ENCODE measurements at places on chromosomes 7 and 10.

DNA sequence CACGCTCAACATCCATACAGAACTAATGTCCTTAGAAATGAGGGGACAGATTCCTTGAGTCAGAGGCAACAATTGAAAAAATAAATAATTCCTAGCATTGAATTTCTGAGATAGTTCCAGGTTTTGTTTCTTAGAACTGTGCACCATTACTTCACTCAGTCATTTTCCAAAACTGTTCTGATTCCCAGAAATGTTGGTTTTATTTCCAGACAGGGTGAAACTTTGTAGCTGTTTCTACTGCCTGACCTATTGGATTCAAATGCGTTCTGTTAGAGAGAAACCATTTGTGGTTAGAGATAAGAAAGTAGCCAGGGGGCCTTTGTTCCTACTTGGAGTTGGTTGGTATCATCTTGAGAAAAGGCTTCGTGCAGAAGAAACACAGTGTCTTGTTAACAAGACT lies 8.1 kb upstream of the DEPP1 start:
- DNase-seq, result no peak

- no peak for DNase-seq
These were observed 7.8 kb downstream of the EBF3 start for GRCh38 chr10:129956286-129956670.

DNA sequence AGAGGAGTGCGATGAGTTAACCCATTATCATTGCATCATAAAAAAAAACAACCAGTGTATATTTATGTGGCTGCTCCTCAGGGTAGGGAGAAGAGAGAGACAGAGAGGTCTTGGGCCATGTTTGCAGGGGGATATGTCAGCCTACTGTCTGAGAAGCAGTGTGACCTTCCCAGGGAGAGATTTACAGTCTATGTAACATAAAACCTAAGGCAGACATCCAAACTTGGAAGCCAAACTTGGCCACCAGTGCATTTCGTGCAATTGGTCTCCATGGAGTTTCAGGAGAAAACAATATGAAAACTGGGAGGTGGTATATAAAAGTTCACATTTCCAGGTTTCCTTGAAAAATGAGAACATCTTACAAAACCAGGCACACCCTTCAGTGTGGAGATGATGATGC lies 85.9 kb upstream of the CXCL12 start:
- DNase-seq, result no peak

DNA sequence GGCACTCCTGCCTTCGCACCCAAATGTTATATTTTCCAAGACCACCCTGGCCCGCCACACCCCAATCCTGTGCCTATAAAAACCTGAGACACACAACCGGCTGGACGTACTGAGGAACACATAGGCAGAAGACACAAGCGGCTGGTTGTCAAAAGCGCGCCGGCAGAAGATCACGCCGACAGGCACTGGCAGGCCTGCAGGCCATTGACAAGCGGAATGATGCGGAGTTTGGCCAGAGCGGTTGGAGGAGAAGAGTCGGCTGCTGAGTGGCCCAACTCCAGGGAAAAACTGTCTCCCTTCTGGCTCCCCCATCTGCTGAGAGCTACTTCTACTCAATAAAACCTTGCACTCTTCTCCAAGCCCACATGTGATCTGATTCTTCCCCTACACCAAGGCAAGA lies 39.7 kb upstream of the SAMD8 start:
- DNase-seq, result no peak

DNA sequence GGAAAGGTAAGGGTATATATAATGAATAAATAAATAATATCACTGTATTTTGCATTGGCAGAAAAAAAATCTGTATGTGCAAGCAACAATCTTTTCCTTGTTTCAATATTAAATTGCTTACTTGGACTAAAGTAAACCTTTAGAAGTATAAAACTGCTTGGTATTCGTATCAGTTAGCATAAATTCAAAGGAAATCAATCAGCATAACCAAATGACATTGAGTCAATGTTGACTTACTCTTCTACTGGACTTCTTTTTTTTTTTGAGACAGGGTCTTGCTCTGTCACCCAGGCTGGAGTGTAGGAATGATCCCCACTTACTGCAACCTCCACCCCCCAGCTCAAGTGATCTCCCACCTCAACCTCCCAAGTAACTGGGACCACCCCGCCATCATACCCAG lies 42.3 kb upstream of the KMT2C start:
- no peak for DNase-seq

GRCh38 chr10:70763567-70763966 lies 21.6 kb downstream of the TBATA start:
- no peak for DNase-seq

DNA sequence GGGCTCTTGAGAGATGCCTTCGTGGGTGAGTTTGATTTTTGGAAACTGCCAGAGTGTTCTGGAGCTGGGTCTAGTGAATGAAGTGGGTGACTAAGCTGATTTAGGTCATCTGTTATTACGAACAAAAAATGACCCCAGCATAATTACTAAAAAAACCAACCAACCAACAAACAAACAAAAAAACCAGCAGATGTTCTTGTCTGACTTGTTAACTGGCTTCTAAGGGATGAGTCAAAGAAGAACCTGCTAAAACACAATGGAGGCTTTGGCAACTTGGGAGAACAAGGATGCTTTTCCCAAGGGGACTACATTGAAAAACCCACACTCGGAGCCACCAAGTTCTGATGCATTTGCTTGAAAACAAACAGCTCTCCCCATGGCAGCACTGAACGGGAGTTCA lies 11.5 kb downstream of the TACR2 start:
- DNase-seq, result no peak

- DNase-seq, result no peak
These were observed 10.8 kb downstream of the ANKRD22 start for GRCh38 chr10:88840881-88841280.

GRCh38 chr10:5563991-5564536 lies 39.3 kb downstream of the CALML3 start:
- no peak for DNase-seq

DNA sequence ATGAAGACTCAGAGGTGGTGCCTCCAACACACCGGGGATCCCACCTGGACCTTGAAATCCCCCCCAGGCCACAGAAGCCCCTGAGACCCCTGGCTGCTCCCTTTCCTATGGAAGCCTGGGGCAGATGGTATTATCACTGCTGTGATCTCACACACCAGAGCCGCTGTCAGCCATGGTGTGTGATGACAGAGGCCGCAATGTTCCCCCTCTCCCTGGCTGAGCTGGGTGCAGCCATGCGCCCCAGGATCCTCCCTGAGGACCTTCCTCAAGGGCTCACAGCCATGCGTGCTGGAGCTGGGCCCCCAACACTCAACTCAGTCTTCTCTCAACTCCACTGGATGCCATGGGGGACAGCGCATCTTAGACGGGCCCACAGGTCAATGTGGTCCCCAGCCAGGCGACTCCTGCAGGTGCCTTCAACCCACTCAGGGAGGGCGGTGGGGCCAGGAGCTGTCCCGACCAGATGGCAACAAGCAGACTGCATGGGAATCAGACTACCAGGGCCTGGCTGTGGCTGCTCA lies 44.9 kb downstream of the VIPR2 start:
- no peak for DNase-seq

GRCh38 chr7:115634633-115635032 lies 395.9 kb downstream of the TFEC start:
- DNase-seq, result no peak

DNA sequence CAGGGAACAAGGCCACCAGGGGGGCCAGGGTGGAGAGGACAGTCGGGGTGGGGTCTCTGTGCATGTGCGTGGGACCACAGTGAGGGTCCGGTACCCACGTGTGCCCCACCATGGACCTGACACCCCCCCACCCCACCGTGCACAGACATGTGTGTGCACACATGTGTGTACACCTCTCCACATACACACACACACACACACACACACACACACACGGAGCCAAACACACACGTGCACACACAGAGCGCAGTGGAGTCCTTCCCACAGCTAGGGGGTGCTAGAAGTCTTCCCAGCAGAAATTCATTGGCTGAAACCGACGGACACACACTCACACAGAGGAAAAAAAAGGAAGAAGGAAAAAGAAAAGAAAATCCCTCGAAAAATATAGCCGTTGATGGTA lies 42.8 kb upstream of the GNA12 start:
- no peak for DNase-seq

DNA sequence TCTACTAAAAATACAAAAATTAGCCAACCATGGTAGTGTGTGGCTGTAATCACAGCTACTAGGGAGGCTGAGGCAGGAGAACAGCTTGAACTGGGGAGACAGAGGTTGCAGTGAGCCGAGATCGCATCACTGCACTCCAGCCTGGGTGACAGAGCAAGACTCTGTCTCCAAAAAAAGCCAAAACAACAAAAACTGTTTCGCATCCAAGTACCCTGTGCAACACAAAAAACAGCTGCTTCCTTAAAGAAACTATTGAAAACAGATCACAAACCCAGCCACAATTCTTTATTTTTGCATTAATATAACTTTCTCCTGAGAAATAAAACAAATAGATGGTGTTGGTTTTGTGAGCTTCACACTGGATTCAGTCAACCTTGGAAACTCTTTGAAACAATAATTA lies 112.1 kb upstream of the AFAP1L2 start:
- DNase-seq, result no peak

DNA sequence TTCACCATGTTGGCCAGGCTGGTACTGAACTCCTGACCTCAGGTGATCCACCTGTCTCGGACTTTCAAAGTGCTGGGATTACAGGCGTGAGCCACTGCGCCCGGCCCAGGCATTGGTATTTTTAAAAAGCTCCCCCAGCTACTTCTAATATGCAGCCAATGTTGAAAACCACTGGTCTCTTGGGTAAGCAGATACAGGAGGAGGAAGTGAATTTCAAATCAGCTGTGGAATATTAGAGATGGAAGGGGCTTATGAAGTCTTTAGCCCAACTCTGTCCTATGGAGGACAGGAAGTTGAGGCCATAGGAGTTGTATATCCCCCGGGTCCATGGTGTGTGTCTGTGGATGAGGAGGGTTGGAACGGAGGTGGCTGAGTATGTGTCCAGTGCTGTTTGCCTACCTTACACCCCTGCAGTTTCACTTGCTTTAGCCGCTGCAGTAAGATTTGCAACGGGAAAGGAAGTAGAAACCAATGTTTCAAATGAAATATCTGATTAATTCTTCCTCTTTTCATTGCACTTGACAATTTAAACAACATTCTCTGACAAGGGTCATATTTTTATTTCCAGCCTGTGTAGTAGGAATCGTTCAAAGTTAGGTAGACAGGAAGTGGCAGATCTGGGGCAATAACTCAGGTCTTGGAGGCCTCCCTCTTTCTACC lies 3.4 kb downstream of the PDE6C start:
- DNase-seq, result no peak

GRCh38 chr10:12703126-12703525 lies 298.4 kb downstream of the CCDC3 start:
- no peak for DNase-seq

DNA sequence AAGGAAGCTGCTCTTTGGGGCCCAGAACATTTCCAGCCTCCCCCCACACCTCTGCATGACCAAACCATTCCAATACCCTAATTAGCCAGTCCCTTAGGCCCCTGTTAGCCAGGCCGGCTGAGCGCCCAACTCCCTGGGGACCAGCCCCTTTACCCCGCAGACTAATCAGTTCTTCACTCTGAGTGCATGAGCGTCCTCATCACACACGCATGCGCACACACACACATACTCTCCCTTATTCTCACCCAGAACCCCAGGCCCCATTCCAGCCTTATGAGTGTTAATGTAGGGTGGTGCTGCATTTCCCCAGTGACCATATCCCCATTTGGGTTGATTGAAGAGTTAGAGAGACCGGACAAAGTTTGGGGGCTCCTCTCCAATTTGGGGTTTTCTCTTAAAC lies 77.0 kb upstream of the SLF2 start:
- no peak for DNase-seq
